Naive thymus-derived CD8-positive, alpha-beta T cell (primary cell): ENCODE measurements at places on chromosomes 12 and 14. TPM values are rescaled to one million over a fixed set of nuclear protein-coding genes. Genes with fewer than 3 reads are reported as not detected.
A peak's percentile ranks its signal among the peaks of the same experiment; 100 is the strongest.

- H3K4me3 ChIP-seq: no peak overlapping the region
- H3K4me1 ChIP-seq: no peaks in the 10 kb centered on the region
- DNase-seq: no peak
- H3K27ac ChIP-seq: no peak overlapping the region
- H3K36me3 ChIP-seq: no peaks in the 10 kb centered on the region
Observed at GRCh38 chr14:57864659-57865058, 1.2 kb downstream of the SLC35F4 start.

DNA sequence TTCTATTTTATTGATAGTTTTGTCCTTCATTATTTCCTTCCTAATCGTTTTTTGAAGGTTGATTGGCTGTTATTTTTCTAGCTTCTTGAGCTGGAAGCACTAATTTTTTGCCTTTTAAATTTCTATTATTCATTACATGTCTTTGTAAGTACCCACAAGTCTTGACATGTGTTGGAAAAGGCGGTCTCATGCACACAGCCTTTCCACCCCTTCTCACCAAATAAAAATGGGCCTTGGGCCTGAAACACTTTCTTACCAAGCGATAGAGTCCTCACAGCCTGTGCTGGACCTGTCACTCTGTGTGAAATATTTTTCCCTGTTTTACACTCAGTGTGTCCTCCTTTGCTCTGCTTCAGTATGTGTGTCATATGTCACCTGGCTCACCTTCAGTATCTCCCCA, 9.9 kb downstream of the ETNK1 start:
- H3K27me3 ChIP-seq: no peaks in the 10 kb centered on the region
- no peak overlapping the region for H3K4me3 ChIP-seq
- peak overlapping the region; percentile 7 for H3K27ac ChIP-seq
- DNase-seq: no peak
- H3K4me1 ChIP-seq: peaks cover 70% of the 10 kb centered on the region
- no peaks in the 10 kb centered on the region for H3K36me3 ChIP-seq

GRIP1 gene
- 1.6 TPM for total RNA-seq

GRCh38 chr14:50999726-51000125, 55.4 kb upstream of the PYGL start:
- H3K27me3 ChIP-seq: no peaks in the 10 kb centered on the region
- H3K27ac ChIP-seq: no peak overlapping the region
- no peak for DNase-seq
- H3K4me3 ChIP-seq: no peak overlapping the region
- peaks cover 2% of the 10 kb centered on the region for H3K36me3 ChIP-seq
- no peaks in the 10 kb centered on the region for H3K4me1 ChIP-seq

DNA sequence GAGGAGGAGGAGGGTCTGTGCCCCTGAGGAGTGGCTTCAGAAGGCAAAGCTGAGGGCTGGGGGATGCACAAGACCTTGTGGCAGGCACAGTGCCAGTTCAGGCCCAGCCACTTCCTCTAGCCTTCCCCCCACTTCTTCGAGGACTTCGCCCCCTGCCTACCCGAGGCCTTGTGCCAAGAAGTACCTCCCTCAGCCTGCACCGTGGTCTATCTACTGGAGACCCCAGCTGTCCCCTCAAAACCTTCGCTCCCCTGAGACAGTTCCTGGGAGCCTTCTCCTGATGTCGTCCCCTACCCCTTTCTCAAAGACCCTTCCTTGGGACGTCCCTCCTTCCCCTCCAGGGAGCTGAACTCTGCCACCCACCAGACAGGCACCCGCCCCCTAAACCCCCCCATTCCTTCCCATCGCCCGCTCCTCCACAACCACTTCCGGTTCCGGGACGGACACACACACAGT, 604 bp downstream of the ZNF384 start:
- H3K27ac ChIP-seq: peak overlapping the region; percentile 96
- no peaks in the 10 kb centered on the region for H3K27me3 ChIP-seq
- peak; percentile 24 for DNase-seq
- H3K4me1 ChIP-seq: peaks cover 69% of the 10 kb centered on the region
- H3K36me3 ChIP-seq: no peaks in the 10 kb centered on the region
